Stimulated activated CD4-positive, alpha-beta T cell treated with anti-CD3 and anti-CD28 coated beads, Interleukin-1b, Interleukin-23, amount 100 ng/mL, for 1 hour (primary cell): ENCODE measurements at places on chromosomes 2 and 18.

- no peak for DNase-seq
Observed at GRCh38 chr2:131077966-131078365, 15.3 kb downstream of the FAM168B start.

DNA sequence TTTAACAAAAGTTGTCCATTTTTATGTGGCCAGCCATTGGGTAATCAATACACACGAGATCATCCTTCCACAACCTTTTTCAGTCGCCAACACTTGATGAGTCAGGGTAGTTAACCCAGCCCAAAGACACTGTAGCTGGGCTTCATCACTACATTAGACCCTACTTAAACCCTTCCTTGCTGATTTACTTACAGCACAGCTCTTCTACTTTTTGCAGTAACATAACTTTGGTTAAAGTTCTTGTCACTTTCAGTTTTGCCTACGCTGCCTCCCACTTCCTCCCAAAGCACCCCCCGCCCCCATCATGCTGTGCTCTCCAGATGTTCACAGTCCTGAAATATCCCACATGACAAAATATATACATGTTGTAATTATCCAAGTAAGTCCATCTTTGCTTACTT is 103.6 kb downstream of the CDK15 start:
- no peak for DNase-seq

- peak; percentile 60 for DNase-seq
Observed at GRCh38 chr2:69724540-69725159, 17.3 kb upstream of the ANXA4 start.

DNA sequence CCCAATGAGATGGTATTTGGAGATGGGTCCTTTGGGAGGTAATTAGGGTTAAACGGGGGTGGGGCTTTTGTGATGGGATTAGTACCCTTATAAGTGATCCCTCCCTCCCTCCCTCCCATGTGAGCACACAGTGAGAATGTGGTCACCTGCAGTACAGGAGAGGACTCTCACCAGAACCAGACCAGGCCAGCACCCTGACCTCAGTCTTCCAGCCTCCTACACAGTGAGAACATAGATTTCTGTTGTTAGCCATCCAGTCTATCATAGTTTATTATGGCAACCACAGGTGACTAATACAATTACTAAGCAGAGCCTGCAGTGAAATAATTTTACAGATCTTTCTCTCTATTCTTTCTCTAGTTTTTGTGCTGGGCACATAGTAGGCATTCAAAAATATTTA is 137.7 kb upstream of the PKDCC start:
- DNase-seq: no peak

GRCh38 chr2:42044939-42045338 is 2.9 kb upstream of the PKDCC start:
- DNase-seq: no peak

DNA sequence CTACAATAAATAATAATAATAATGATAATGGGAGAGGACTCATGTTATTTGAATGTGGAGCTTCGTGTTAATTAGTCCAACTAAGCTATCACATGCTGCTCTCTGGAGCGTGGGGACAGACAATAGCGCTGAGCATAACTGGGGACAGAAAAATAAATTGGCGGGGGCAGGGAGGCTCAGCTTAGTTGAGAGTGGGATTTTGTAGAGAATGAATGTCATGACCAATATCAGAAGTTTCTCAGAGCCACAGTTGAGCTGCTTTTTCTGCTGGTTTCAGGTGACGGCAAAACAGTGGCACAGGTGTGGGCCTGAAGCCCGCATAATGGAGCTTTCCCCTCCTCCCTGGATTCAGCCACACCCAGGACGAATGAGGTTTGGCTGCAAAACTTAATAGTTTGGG is 111.1 kb upstream of the CAB39 start:
- DNase-seq: no peak

GRCh38 chr2:133130548-133131246 is 437.6 kb downstream of the NCKAP5 start:
- no peak for DNase-seq

GRCh38 chr2:138107288-138107687 is 143.0 kb downstream of the HNMT start:
- no peak for DNase-seq

DNA sequence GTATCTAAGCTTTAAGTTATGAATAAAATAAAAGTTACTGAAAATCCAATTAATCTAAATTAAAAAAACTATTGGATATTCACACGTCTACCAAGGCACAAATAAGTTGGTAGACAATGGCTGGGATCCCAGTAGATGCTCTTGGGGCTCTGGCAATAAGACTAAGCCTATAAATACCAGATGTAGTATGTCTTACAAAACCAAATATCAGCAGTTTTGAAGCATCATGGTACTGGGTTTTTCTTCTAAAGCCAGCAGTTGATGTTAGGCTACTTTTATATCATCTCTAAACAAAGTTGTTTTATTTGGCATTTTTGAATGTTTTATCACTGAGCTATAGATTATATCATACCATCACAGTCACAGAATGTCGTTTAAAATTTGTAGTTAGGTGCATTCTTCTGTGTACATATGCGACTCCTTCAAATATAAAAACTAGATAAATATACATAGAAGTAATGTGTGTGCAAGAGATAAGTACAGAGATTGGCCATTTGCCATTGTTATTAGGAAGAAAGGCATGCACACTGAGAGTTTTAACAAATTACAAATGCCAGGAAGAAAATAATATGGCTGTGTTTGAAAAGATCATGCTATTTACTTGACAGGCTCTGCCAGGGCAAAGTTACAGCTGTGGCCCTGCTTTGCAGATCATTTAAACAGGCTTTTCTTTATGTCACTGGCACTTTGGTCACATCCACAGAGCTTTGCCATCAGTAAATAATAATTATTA is 21.6 kb upstream of the TMEM17 start:
- DNase-seq: no peak

DNA sequence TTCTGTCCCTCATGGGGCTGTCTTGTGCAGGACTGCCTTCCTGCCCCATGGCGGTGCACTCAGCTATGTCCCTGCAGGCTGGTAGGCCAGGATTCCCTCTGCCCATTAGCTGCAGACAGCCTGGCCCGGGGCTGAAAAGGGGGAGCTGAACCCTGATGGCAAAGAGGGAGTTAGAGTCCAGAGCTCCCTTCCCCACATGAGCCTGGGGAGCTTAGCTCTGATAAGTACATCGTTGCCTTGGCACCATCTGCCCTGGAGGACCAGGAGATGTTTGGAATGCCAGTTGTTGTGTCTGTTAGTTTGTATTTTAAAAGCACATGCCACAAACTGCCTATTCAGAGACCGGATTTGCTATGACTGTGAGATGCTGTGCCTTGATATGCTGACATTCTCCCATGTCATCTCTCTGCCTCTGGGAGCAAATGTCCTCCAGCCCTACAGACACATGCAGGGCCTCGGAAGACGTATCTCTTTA is 65.1 kb upstream of the AFF3 start:
- DNase-seq: no peak

GRCh38 chr2:169741-170140 is 94.1 kb downstream of the SH3YL1 start:
- DNase-seq: no peak

DNA sequence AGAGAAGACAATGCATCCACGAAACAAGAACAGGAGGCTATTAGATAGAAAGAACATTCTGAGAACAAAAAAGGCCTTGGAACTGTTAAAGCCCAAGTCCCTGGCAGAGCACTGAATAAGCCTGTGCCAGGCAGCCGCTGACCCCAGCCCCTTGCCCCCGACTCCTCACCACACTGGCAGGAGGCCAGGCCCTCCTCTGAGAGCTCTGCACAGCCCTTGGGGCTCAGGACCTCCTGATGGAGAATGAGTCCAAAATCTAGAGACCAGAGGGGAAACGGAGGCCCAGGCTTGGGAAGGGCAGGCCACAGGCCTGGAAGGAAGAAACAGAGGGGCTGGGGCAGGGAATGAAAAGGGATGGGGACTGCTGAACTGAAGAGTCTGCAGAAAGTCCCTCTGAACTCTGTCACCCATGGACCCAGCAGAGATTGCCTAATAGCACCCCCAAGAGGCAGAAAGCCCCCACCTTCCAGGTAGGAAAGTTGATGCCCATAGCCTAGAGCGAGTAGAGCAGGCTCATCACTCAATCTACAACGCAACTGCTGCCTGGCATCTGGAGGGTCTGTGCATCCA is 18.3 kb upstream of the TNS1 start:
- DNase-seq: no peak

GRCh38 chr18:63206433-63207142 is 113.0 kb downstream of the BCL2 start:
- no peak for DNase-seq

- no peak for DNase-seq
Observed at GRCh38 chr2:192286093-192286701, 91.5 kb upstream of the TMEFF2 start.

DNA sequence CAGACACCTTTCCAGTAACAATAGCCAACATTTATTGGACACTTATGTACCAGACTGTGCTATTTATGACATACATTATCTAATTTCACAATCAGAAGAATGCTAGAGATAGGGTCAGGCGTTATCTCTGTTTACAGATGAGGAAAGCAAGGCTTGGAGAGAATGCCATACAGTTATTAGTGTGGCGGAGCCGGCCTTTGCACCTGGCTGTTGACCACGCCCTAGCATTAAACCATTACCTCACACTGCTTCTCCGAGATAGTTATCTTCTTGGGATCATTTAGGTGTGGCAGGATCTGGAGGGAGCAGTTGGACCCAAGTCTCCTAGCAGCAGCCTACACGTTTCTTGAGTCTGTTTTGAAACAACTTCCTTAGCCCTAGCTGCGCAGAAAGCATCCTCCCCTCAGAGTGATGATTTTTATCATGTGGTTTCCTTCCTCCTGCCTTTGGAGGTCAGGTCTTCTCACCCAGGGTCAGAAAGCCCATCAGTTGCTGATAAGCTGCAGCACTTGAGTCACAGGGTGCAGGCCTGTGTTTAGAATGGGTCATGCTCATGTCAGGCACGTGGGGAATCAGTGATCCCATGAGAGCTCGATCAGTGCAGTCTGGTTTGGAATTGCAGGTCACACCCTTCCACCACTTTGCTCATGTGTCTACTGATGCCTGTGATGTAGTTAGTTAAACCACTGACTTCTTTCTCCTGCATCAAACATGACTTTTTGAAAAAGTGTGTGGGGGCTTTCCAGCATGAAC is 118.2 kb downstream of the SPTBN1 start:
- DNase-seq: peak; percentile 37

DNA sequence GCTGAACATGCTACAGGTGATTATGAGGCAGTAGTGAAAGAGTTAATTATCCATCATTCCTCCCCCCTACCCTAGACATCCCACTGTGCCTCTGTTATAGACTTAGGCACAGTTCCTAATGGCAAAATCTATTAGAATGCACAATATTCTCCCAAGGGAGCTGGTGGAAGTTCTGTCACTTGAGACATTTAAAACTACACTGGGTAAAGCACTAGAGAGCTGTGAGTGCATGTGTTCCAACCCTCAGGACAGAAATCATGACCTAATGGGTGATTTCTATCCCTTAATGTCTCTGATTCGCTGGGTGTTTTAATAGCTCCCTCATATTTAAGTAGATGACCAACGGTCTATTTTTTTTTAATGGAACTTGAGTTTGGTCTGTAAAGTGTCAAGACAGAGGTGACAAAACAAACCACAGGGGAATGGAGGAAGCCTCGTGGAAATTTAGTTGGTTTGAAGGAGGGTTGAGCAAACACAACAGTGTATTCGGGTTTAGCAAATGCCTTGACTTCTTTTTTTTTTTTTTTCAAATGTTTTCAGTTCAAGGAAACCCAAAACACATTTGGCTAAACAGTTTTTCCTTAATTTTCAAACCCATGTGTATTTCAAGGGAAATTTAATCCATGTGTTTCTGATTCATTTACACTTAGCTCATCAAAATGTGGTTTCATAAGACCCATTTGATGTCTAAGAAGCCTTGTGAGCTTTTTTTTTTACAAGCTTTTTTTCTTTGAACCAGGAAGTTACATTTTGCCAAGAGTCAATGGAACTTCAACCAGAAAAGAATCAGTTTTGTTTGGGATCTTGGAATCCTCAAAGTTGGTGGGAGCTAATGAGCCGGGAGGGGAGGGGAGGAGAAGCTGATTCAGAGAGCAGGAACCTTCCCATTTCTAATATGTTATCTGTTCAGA is 665.1 kb upstream of the ZEB2 start:
- DNase-seq: no peak

- DNase-seq: no peak
Observed at GRCh38 chr2:444937-445884, 157.3 kb upstream of the ALKAL2 start.

DNA sequence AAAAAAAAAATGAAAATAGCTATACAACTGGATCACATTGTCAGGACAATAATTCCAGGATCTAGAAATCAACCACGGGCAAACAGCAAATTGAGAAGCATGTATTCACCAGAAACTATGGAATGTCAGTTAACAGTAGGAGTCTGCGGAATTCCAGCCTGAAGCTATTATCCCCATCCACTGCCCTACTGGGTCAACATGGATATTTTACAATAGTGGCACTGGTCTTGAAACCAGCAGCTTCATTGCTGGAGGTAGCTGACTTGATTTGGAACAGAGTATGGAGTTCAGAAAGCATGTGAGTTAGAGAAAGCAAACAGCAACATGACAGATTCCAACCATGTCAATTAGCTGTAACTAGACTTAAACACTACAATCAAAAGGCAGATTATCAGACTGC is 55.7 kb upstream of the PDE1A start:
- no peak for DNase-seq

DNA sequence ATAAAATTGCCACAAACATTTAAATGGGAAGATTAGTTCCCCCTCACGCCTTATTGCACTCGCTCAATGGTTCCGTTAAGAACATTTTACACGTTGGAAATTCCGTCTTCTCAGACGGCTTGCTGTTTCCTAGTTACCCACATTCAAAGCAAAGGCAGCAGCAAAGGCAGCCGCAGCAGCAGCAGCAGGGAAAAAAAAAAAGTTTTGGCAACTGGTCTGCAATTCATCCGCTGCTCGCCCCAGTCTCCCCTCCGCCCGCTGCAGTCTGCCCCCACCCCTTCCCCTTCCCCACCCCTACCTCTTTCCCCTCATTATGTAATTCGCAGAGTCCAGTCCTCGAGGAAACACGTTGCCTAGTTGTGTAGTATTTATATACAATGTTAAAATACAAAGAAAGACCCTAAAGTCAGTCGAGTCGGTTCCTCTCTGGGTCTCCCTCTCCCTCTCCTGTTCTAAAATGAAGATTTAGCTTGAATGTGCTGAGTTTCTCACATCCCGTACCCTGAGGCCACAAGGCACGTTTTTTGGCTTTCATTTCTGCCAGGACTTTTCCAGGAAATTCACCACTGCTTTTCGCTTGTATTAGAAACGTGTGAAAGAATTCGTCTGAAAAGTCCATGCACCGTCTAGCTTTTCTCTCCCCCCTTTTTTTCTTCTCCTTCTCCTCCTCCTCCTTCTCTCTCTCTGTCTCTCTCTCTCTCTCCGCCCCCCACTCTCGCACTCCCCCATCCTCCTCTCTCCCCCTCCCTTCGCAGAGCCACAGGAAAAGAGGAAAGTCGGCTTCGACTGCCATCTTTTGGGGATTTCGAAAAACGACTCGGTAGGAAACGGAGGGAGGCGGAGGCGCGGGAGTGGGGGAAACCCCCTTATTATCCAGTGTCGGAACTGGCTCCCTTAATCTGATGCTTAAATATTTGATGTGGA is 140.0 kb downstream of the MEIS1 start:
- DNase-seq: no peak

- DNase-seq: no peak
Observed at GRCh38 chr2:20099780-20100179, 48.4 kb upstream of the LAPTM4A start.

- no peak for DNase-seq
Observed at GRCh38 chr2:132550946-132551345, 119.1 kb downstream of the LYPD1 start.
